ENCODE measurements at places on chromosomes 2 and 18.

GRCh38 chr18:61742565-61743429, 150.0 kb downstream of the RNF152 start:
- no peak for DNase-seq

- DNase-seq: no peak
These were observed 107.0 kb upstream of the PTPRM start for GRCh38 chr18:7459851-7460770.

DNA sequence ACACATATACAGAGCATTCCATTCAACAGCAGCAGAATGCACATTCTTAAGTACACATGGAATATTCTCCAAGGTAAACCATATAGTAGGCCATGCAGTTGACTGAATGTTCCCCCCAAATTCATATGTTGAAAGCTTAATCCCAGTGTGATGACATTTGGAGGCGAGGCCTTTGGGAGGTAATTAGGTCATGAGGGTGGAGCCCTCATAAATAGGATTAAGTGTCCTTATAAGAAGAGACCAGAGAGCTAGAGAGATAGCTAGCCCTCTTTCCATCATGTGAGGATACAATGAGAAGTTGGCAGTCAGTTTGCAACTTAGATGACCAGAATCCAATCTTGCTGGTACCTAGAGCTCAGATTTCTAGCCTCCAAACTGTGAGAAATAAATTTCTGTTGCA, 27.6 kb downstream of the TMEM185B start:
- no peak for DNase-seq

DNA sequence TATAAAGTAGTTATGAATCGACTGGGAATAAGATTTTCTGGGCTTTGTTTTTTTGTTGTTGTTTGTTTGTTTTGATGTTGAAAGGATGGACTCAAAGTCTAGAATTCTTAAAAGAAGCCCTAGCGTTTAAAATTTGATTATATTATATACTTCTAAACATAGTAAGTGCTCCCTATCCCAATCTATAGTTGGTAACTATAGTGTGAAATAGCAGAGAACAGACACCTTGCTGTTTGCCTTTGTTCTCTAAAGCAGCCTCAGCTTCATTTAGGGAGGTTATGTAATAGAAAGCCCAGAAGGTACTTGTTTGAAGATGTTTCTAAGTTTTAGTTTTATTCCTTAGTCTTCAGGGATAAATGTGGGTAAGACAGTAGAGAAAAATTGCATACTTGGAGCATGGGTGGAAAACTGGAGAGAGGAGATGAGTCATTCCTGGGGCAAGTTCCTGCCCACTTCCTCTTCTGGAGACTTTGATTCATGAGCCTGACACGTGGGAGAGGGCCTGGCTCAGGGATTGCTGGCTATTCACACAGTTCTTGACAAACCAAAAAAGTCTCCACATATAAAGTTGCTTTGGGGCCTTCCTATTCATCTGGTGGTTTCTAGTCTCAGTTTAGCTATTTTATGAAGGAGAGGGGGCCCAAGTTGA, 131.9 kb downstream of the MYO1B start:
- DNase-seq: peak; percentile 72

- no peak for DNase-seq
These were observed 69.5 kb downstream of the TMEM18 start for GRCh38 chr2:607709-608108.

DNA sequence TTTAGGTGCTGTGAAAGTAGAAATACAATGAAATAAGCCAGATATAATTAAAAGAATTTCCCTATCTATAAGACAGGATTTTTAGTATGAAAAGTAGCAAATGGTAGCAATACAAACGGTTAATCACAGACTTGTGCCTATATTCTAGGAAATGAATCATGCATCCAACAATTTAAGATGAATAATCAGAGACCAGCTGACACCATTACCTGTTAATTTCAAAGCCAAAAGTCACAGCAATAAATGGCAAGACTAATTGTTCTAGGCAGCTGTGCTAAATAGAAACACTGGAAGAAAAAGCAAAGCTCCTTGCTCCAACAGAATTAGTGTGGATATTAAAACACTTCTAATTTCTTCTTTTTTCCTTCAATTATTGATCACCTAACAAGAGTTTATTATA, 35.1 kb upstream of the MPP4 start:
- DNase-seq: no peak

- DNase-seq: no peak
These were observed 690 bp downstream of the SDC1 start for GRCh38 chr2:20224164-20224715.

GRCh38 chr2:44560352-44560751, 198.6 kb downstream of the CAMKMT start:
- no peak for DNase-seq

DNA sequence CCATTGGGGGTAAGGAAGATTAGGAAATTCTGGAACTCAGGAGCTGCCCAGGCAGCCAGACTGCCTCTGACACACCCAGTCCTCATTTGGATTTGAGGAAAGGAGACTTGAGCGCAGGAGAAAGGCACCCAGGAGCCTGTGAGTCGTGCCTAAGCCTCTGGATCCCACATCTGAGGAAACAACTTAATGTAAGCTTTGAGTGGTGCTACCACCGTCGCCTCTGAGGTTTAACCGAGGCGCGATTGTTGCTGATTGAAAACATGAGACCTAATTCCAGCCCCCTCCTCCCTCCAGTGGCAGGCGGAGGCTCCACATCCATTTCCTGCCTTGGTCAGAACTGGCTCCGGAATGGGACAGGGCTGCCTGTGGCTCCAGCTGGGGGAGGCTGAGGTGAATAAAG, 176.7 kb upstream of the PKDCC start:
- DNase-seq: peak; percentile 34

DNA sequence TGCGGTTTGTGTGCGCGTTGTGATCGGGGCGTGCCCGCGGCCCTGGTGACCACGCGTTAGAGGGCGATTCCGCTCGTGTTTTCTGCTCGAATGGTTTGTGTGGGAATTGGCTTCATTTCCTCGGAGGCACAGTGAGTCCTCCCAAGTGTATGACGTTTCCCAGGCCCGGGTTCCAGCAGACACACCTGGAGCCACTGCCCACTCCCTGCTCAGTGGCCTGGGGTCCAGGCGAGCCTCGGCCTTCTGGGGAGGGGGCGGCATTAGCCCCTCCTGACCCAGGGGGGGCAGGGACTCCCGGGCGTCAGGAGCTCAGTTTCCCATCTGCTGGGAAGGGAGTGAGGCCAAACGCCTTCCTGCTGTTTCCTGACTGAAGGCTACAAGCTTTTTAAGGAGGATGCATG, 92.1 kb downstream of the NFATC1 start:
- no peak for DNase-seq

- DNase-seq: no peak
These were observed 1709.1 kb upstream of the LRRTM1 start for GRCh38 chr2:82013641-82014040.

GRCh38 chr2:190785334-190785733, 95.3 kb upstream of the GLS start:
- DNase-seq: no peak

GRCh38 chr2:43842866-43843226, 4.1 kb downstream of the ABCG8 start:
- no peak for DNase-seq

DNA sequence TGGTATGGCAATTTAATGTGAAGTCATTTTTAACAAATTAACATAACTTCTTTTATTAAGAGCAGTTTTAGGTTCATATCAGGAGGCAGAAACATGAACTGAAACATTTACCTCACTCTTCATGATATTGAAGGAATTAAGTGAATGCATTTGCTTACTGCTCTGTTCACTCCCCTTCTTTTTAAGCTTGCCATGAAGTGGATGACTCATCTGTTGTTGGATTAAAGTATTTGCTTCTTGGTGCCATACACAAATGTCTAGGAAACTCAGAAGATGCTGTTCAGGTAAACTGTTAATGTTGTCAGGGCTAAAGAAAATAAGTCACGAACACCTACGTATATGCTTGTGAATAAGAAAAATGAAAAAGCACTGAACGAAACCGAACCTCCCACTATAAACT, 10.2 kb upstream of the CABYR start:
- no peak for DNase-seq

DNA sequence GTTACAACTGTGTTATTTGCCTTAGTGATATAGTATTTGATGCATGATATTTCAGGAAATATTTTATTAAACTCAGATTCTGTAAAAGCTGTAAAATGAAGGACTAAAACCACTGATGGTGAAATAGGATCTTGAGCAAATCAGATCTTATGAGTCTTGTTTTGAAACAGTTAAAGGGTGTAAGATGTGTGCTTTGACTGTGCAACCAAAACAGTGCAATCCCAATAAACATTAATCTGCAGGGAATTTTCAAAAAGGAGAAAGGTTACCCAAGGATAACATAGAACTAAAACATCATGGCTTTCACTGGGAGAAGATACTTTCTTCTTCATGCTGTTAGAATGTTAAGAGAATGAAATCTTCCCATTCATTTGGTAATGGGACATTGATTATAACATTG, 378.7 kb downstream of the PARD3B start:
- DNase-seq: no peak

DNA sequence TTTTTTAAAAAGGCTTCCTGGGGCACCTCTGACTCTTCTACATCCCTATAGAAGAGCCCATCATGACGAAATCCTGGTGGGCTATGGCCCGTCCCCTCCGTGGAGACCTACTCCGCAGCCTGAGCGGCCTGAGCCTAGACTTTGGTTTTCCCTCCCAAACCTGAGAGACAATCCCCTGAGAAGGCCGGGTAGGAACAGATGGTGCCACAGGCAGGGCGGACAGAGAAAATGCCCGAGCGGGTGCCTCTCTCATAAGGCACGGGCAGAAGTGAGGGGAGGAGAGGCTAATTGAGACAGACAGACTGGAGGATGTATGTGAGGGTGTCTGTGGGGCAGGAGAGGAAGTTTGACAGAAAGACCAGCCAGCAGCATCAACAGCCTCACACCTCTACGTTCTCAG, 20.2 kb upstream of the SFXN5 start:
- DNase-seq: no peak

DNA sequence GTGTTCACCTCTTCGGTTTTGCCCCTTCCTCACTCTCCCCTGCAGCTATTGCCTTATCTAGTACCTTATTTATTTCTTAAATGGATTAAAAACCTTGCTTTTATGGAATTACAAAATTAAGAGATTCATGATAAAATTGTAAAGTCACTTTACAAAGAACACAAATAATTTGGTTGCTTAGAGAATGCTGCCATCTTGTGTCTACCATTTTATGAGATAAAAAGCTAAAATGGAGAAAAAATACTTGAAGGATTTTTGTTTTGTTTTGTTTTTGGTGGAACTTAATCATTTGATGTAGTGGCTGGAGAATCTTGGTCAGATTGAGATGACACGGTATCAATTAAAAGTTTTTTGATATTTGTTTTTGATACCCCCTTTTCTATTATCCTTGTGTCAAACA, 69.6 kb downstream of the R3HDM1 start:
- DNase-seq: no peak

DNA sequence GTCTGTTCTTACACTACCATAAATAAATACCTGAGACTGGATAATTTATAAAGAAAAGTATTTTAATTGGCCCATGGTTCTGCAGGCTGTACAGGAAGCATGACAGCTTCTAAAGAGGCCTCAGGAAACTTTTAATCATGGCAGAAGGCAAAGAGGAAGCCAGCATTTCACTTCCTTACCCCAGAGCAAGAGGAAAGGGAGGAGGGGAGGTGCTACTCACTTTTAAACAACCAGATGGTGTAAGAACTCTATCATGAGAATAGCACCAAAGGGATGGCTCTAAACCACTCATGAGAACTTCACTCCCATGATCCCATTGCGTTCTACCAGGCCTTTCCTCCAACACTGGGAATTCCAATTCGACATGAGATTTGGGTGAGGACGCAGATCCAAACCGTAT, 344.4 kb upstream of the SLC39A10 start:
- no peak for DNase-seq

DNA sequence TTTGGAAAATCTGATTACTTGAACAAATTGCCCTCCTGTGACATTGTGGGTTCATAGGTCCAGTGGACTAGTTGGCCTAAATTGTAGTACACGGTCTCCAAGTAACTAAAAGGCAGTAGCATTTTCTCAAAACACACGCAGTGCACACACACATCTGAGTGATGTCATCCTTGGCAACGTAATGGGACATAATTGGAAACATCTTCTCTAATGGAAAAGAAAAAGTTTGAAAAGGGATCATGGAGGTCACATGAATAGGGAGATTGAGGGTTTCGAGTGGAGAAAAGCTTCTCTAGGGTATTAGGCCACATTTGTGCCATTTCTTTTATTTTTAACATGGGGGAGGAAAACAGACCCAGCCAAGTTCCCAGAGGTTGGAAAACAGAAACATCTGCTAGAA, 93.3 kb downstream of the MAP4K4 start:
- peak; percentile 88 for DNase-seq

DNA sequence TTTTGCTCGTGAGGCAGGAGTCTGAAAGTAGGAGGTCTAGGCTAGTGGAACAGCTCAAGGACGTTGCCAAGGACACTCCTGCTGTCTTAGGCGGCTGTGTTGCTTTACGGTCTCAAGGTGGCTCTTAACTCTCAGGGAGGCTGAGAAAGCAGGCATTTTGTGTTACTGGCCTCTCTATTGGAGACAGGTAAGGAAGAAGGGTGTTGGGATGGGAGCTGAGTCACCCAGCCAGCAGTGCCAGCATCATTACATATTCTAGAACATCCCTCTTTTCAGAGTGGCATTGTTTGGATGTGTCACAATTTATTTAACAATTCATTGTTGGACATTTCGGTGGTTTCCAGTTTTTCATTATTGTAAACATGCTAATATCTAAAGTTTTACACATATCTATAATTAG, 30.8 kb upstream of the TMEM214 start:
- no peak for DNase-seq

GRCh38 chr2:216717907-216718615, 22.7 kb upstream of the IGFBP5 start:
- DNase-seq: no peak

DNA sequence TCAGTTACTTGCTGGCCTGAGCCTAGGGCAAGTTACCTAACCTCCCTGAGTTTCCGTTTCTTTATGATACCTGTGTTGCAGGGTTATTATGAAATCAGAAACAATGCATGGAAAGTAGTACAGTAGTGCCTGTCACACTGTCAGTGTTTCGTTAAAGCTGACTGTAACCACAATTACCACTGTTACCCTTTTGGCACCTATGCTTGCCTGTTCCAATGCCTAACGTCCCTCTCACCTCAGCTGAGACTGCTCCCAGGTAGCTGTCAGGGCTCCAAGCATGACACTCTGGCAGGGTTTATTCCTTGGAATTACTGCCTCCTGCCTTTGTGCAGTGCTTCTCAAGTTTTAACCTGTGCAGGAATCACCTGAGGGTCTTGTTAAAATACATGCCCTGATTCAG, 135.2 kb upstream of the RBMS1 start:
- no peak for DNase-seq

Data from fibroblast of skin of left biceps (primary cell).